ENCODE measurements at places on chromosomes 1 and 21.

GRCh38 chr21:42411891-42412635, 8.4 kb downstream of the UBASH3A start:
- DNase-seq: no peak

DNA sequence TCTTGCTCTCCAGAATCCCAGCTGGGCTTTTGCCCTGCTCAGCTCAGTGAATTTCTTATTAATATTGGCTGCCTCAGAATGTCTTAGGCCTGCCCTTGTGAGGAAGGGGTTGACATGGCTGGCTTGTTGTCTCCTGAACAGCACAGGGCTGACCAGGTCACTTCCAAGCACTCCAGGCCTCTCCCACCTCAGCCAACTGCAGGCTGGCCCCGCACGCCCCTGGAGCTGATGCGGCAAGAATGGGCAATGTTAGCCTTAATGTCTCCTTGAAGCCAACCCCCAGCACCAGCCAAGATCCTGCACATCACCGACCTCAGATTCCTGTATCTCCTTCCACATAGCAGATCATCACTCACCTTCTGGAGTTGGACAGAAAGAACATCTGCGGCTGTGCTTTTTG, 598.6 kb downstream of the AJAP1 start:
- no peak for DNase-seq

DNA sequence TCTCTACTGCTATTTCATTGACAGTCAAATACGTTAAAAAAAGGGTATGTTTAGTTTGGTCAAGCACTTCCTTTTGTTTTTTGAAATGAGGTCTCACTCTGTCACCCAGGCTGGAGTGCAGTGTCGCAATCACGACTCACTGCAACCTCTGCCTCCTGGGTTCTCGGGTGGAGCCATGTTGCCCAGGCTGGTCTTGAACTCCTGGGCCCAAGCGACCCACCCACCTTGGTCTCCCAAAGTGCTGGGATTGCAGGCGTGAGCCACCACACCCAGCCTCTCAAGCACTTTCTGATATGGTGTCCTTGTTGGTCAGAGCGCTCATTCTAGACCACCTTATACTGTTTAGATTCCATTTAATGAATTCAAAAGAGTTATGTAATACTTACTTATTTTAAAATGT, 20.9 kb upstream of the RHBDL2 start:
- DNase-seq: no peak

DNA sequence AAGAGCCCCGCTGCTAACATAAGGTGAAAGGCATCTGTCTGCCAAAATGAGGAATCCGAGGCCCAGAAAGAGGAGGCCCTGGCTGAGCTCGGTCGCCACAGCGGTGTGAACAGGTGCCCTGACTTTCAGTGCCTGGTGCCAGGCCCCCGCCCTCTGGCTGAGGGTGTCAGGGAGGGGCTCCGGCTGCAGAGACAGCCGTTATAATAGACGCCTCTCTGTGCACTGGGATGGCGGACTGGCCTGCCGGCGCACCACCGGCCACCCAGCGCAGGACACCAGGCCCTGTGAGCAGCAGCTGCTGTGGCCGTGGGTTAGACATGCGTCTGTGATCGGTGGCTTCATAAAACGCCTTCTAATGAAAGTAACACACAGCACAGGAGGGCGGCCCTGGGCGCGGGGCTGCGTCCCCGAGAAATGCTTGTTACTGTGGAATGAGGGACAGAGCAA, 51.4 kb upstream of the ACTRT2 start:
- DNase-seq: no peak

GRCh38 chr1:229781453-229781852, 155.4 kb downstream of the URB2 start:
- no peak for DNase-seq

GRCh38 chr1:34640654-34641401, 114.0 kb upstream of the GJB5 start:
- DNase-seq: no peak

DNA sequence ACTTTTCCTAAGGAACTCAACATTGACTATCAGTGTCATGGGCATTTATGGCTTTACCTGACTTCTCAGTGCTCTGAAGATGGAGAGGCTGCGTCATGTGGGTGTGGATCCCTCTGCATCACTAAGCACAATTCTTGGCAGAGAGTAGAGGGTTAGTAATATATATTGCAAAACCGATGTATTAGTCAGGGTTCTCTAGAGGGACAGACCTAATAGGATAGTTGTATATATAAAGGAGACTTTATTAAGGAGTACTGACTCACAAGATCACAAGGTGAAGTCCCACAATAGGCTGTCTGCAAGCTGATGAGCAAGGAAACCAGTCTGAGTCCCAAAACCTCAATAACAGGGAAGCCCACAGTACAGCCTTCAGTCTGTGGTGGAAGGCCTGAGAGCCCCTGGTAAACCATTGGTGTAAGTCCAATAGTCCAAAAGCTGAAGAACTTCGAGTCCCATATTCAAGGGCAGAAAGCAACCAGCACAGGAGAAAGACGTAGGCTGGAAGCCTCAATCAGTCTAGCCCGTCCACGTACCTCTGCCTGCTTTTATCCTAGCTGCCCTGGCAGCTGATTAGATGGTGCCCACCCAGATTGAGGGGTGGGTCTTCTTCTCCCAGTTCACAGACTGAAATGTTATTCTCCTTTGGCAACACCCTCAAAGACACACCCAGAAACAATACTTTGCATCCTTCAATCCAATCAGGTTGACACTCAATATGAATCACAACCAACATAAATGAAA, 159.7 kb upstream of the NRIP1 start:
- DNase-seq: no peak

GRCh38 chr1:206497363-206497762, 10.0 kb upstream of the RASSF5 start:
- DNase-seq: no peak
